Brain (organoid and tissue), 16 donors: ENCODE measurements at places on chromosomes 16 and 17. TPM values are rescaled to one million over a fixed set of nuclear protein-coding genes. Genes with fewer than 3 reads are reported as not detected.

Gene GUCY2D
- polyA plus RNA-seq: not detected

Gene CIAPIN1
- 66.3 TPM for polyA plus RNA-seq

GRCh38 chr17:82228278-82228841 is 482 bp upstream of the SLC16A3 start:
- no peak for DNase-seq

Gene TBKBP1
- polyA plus RNA-seq: 10.2 TPM

GRCh38 chr16:48347191-48347865 is 37.9 kb downstream of the SIAH1 start:
- DNase-seq: no peak

- DNase-seq: no peak
Observed at GRCh38 chr17:17062866-17063265, 20.6 kb downstream of the MPRIP start.

DNA sequence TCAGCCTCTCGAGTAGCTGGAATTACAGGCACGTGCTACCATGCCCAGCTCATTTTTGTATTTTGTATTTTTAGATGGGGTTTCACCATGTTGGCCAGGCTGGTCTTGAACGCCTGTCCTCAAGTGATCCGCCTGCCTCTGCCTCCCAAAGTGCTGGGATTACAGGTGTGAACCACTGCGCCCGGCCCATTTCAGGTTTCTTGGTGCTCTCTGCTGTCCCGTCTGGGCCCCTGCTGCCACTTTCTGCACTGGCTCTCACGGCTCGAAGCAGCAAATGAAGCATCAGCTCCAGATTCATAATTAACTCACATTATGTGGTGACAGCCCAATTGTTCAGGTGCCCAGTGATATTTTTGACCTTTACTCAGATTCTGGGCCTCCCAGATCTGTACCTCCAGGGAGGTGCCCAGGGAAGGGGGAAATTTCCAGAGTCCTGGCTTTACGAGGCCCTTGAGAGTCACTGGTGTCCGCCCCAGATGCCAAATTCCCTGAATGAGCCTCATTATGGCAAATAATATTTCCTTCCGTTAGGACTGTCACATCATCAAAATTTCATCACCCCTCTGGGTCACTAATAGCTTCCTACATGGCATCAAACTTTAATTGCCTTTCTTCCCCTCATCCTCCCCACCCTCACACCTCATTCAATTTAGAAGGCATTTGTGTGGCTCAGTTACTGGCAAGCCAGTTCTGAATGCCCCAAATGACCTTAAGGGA is 9.0 kb downstream of the SDK2 start:
- DNase-seq: no peak

GRCh38 chr16:46632778-46633733 is 11.9 kb upstream of the SHCBP1 start:
- no peak for DNase-seq

DNA sequence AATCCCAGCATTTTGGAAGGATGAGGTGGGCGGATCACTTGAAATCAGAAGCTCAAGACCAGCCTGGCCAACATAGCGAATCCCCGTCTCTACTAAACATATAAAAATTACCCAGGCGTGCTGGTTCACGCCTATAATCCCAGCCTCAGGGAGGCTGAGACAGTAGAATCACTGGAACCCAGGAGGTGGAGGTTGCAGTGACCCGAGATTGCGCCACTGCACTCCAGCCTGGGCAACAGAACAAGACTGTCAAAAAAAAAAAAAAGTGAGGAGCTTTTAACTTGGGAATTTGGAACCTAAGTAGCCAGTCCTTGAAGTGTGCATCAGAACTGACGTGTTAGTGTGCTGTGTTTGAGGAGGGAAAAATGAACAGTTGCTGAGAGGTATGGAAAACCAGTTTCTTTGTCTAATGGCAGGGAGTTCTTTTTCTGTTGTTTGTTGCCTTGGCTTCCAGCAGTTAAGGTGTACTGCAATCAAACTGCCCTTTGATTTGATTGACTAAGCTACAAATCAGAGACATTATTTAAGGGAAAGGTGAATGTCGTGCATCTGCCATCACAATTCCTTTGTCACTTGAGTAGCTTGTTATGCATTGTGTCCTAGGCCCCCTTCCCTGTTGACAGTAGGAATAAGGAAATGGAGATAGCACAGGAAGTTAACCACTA is 8.6 kb upstream of the DUSP14 start:
- DNase-seq: no peak

DNA sequence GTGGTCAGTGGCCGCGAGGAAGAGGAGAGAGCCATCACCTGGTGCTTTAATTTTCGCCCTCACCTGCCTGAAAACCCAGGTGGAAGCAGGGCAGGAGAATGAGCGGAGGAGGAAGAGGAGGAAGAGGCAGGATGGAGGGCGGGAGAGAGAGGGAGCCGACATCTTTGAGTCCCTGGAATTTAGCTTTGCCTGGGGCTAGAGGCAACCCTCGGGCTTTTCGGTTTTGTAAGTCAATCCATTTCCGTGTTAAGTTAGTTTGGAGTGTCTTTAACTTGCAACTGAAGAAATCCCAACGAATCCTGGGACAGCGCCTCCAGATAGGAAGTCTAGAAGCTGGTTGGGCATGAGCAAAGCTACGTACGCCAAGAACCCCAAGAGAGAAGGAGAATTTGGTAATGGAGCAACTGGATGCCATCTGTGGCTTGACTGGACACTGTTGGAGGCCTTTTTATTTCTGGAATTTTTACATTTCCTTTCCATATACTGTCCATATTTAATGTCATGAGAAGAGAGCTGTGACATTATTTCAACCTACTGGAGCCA is 36.9 kb upstream of the ATP2A3 start:
- DNase-seq: no peak

Gene ABCC6
- 0.51 TPM for polyA plus RNA-seq

Gene TNFSF12
- 34.5 TPM for polyA plus RNA-seq
